Right renal pelvis (tissue), 4 donors: ENCODE measurements at places on chromosomes 2 and 18. TPM values are rescaled to one million over a fixed set of nuclear protein-coding genes. Genes with fewer than 3 reads are reported as not detected.

SKA1 gene
- 8.3 TPM for polyA plus RNA-seq

EFEMP1 gene
- 101 TPM for polyA plus RNA-seq

HOXD11 gene
- polyA plus RNA-seq = 59.4 TPM

BOK gene
- 24.8 TPM for polyA plus RNA-seq

LRRC30 gene
- polyA plus RNA-seq = 0.45 TPM

PROKR1 gene
- 0.22 TPM for polyA plus RNA-seq

HOXD13 gene
- 0.22 TPM for polyA plus RNA-seq

AGPS gene
- polyA plus RNA-seq = 54.7 TPM

GRCh38 chr2:190280565-190281350 lies 38.9 kb downstream of the HIBCH start:
- DNase-seq = no peak

DNA sequence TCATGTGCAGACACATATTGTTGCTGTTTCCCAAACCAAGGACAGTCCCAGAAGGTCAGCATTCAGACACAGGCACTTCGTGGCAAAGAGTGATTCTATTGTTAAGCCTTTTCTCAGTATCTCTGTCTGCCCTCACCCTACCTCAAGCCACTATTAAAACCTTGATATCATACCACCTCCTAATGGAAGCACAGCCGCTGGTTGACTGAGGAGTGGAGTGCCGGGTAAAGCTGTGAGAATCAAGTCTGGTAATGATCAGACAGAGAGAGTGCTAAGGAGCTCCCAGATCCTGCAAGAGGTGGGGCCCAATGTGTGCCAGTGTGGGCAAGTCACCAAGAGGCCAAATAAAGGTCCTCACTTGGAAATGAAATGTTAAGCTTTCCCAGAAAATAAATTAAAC lies 819.5 kb downstream of the BCL11A start:
- no peak for DNase-seq

- no peak for DNase-seq
Observed at GRCh38 chr2:169462896-169463695, 16.2 kb upstream of the BBS5 start.

- DNase-seq = no peak
Observed at GRCh38 chr2:200655918-200656580, 70.2 kb downstream of the AOX1 start.

GRCh38 chr2:95009412-95009811 lies 16.1 kb upstream of the MAL start:
- DNase-seq = no peak

GRCh38 chr2:159084384-159085370 lies 116.2 kb downstream of the TANC1 start:
- no peak for DNase-seq

- no peak for DNase-seq
Observed at GRCh38 chr2:238916875-238917590, 69.1 kb downstream of the TWIST2 start.

DNA sequence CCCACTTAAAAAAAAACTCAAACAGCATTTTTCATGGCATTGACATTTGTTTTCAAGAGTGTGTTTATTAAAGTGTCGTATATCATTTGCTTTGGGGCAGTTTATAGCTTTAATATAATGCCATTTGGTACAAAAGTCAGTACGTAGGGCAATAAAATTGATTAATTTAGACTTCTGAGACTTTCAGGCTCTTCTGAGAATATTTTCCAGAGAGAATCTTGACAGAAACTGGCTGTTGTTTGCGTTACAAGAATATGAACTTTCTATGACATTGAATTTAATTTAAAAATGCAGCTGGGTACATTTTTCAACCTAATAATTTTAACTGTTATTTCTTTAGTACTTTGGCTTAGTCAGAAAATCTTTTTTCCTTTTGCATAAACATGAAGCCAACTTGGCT lies 98.9 kb downstream of the RNF144A start:
- peak; percentile 64 for DNase-seq

- DNase-seq = no peak
Observed at GRCh38 chr2:228853151-228853550, 417.9 kb downstream of the PID1 start.

- DNase-seq = no peak
Observed at GRCh38 chr2:3075991-3076340, 301.7 kb downstream of the EIPR1 start.

- no peak for DNase-seq
Observed at GRCh38 chr2:119741868-119742267, 17.9 kb upstream of the PTPN4 start.

GRCh38 chr2:240831594-240832204 lies 11.7 kb upstream of the KIF1A start:
- DNase-seq = no peak

DNA sequence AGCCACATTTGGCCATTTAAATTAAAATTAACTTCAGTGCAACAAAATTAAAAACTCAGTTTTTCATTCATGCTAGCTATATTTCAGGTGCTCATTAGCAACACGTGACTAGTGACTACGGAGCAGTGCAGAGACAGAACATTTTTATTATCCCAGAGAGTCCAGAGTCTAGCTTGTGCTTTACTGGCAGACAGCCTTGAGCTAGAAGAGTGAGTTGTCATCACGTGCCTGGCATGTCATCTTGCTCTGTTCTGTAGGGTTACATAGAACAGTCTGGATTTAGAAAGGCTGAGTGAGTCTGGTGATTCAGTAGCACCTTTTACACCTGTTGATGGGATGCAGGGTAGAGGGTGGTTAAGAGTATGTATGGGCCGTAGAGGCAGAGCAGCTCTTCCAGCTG lies 136.9 kb upstream of the IL1R2 start:
- no peak for DNase-seq
